C1 segment of cervical spinal cord (tissue), 14 donors: ENCODE measurements at places on chromosomes 6 and 20.
A peak's percentile ranks its signal among the peaks of the same experiment; 100 is the strongest.

- no peak for DNase-seq
Observed at GRCh38 chr6:43052842-43053544, 658 bp downstream of the CUL7 start.

- no peak for DNase-seq
Observed at GRCh38 chr6:56511591-56511990, 131.1 kb downstream of the DST start.

DNA sequence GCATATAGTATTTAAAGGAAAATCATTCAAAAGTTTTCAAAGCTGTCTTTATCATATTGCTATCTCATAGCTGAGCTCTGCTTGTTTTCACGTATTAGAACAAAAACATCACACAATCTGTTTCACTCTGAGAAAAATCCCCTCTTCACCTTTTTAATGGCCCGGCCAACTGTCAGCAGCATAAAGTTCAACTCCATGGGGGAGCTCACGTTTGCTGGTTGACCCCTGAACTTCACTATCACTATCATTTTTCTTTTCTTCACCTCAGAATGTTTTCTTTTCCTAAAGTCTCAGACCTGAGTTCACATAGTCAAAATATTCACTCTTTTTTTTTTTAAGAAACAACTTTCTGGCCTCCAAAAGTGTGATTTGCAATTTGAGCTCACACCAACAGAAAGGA, 374.4 kb upstream of the MARCKS start:
- no peak for DNase-seq

DNA sequence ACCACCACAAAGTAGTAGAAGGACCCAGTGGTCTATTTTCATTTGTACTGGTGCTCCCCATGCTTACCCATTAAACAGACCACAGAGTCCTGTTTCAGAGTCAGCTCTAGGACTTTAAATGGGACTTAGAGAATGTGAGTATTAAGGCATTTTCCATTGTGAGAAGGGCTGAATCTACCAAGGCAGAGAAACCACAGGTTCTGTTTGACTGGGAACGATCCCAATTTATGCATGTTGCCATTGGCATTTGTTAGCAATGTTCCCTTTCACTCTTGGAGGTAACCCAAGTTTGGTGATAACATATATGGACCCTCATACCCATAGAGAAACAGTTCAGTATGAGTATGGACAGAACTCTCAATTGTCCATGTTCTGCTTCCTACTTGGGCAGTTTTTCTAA, 672.8 kb downstream of the KIF16B start:
- no peak for DNase-seq

- no peak for DNase-seq
Observed at GRCh38 chr20:43904827-43905177, 9.8 kb upstream of the TOX2 start.

DNA sequence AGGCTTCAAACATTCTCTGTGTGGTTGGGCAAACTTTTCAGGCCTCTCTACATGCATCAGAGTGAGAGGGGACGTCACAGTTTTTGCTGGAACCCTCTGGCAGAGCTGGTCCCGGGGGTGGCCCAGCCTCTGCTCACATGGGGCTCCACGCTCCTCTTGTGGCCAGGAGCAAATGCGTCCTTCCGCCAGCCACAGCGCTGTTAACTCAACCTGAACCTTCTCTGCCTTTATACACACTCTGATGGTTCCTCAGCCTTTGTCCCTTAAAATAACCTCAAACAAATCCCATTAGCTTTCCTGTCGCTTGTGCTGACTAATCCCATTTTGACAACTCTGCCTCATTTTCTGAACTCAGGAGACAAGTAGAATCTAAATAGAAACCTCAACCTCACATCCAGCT, 39.4 kb upstream of the TGM6 start:
- DNase-seq: no peak

DNA sequence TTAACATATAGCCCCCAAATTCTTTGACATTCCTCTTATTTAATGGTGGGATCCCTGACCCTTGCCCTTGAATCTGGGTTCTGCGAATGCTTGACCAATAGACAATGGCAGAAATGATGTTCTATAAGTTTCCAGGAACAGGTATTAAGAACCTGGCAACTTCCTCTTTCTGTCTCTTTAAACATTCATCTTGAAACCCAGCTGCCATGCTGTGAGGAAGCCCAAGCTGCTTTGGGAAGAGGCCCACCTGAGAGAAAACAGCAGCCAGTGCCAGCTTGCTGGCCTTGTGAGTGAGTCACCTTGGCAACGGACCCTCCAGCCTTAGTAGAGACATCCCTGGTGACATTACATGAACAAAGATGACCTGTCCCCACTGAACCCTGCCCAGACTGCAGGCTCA, 45.2 kb upstream of the RALY start:
- DNase-seq: no peak

GRCh38 chr6:68778356-68779020, 143.4 kb downstream of the ADGRB3 start:
- DNase-seq: peak; percentile 52

GRCh38 chr6:135085700-135086413, 31.2 kb upstream of the HBS1L start:
- no peak for DNase-seq
